ENCODE measurements at places on chromosomes 3 and 15. TPM values are rescaled to one million over a fixed set of nuclear protein-coding genes. Genes with fewer than 3 reads are reported as not detected.

MESP1 gene
- 7.5 TPM for total RNA-seq

DNA sequence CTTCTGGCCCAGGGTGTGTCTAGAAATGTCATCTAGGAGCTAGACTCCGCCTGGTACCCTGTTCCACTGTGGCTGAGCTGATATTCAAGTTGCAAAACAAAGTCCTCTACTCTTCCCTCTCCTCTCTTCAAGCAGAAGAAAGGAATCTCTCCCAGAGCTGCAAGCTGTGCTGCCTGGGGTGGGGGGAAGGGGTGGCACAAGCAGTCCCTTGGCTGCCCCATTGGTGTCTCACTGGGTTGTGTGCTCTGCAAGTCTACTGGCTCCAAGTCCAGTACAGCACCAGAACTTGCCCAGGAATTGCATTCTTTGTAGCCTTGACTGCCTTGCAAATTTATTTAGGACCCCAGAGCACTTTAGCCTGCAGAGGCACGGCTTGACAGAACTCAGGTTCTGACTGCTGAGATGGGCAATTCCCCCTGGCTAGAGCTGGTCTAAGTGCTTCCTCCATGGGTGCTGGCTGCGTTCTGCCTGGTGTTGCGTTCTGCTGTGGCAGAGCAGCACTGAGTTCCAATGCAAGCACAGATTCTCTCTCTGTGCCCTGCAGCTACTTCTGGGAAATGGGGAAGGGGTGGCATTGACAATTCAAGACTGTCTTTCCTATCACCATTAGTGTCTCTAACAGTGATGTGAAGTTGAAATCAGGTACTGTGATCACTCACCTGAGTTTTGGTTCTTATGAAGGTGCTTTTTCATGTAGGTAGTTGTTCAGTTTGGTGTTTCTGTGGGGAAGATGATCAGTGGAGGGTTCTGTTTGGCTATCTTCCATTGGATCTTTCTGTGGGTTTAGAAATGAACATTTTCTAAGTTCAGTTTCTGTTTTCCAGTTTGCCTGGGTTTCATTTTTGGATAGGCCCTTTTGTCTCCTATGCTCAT is 39.5 kb downstream of the OXSR1 start:
- peaks cover 60% of the 10 kb centered on the region for H3K36me3 ChIP-seq
- H3K27ac ChIP-seq = peak overlapping the region; percentile 80
- H3K4me3 ChIP-seq = peak overlapping the region; percentile 14
- no peaks in the 10 kb centered on the region for H3K27me3 ChIP-seq
- peaks cover 56% of the 10 kb centered on the region for H3K4me1 ChIP-seq

DNA sequence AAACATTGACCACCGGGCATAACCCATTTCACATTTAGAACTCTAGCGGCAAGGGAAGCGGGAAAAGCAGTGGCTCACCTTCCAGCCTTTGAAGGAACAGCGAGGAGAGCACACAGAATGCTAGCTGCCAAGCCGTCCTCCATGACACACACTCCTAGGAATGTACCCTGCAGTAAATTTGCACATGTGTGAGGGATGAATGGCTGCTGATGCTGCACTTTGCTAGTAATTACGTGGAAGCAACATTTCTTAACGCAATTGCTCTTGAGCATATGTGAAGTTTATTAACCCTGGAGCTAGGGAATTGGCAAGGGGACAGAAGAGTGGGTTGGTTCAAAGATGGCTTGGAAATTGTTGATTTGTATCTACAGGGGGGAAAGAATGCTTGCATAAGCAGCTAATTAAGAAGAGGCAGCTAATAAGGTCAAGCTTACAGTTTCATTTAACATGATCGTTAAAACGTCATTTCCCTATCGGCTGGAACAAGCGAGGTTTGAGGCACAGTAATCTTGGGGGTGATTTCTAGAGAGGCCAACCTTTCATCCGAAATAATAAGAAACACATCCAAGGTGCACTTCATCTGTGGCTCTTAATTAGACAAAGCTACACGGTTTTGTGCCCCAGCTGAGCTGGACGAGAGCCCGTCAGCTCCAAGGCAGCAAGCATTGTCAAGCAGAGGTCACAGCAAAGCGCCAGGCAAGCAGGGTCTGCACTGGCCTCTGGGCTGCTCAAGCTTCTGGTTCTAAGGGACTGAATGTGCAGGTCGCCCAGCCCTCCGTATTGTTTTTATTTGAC is 123.4 kb downstream of the CHSY1 start:
- H3K27me3 ChIP-seq = peaks cover 4% of the 10 kb centered on the region
- DNase-seq = no peak
- peaks cover 50% of the 10 kb centered on the region for H3K4me1 ChIP-seq
- H3K36me3 ChIP-seq = peaks cover 5% of the 10 kb centered on the region

- H3K36me3 ChIP-seq = peaks cover 9% of the 10 kb centered on the region
- H3K4me3 ChIP-seq = no peak overlapping the region
- no peak overlapping the region for H3K27ac ChIP-seq
- no peaks in the 10 kb centered on the region for H3K27me3 ChIP-seq
These were observed 177.5 kb upstream of the CGNL1 start for GRCh38 chr15:57198654-57199291.

- H3K36me3 ChIP-seq = no peaks in the 10 kb centered on the region
- no peaks in the 10 kb centered on the region for H3K27me3 ChIP-seq
- no peak overlapping the region for H3K4me3 ChIP-seq
- DNase-seq = no peak
- no peak overlapping the region for H3K27ac ChIP-seq
- H3K4me1 ChIP-seq = no peaks in the 10 kb centered on the region
These were observed 375.0 kb downstream of the ROBO2 start for GRCh38 chr3:77414881-77415280.

- no peak for DNase-seq
- H3K27ac ChIP-seq = no peak overlapping the region
- H3K27me3 ChIP-seq = no peaks in the 10 kb centered on the region
These were observed 45.8 kb downstream of the ADPGK start for GRCh38 chr15:72737723-72738122.

DNA sequence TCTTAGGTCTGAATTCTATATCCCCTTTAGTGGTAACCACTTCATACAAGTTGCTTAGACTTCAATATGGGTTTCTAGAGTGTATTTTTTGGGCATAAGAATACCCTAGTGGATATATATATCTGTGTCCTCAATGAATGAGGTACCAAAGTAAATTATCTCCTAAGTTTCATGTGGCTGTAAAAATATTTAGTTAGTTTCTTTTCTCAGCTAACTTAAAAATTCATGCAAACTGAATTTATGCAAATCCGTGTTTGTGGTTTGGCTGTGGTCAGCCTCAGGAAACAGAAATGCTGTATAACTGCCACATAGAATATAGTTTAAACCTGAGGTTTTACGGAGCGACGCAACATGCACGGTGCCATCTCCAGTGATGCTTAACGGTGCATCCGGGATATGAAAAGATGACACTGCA is 80.3 kb downstream of the PEX5L start:
- peak; percentile 59 for DNase-seq
- H3K4me1 ChIP-seq = peaks cover 49% of the 10 kb centered on the region
- H3K27ac ChIP-seq = peak overlapping the region; percentile 14
- peak overlapping the region; percentile 26 for H3K4me3 ChIP-seq

All from activated T-helper 2 cell treated with anti-CD3 and anti-CD28 coated beads, Interferon-gamma antibody, Interleukin-2, Interleukin-4, amounts not matched to agents 10 μg/mL and 5 μg/mL and 100 μg/mL, durations not matched to agents 14 hours and 24 hours and 36 hours (primary cell).